NCI-H1417 (cell line): ENCODE measurements at places on chromosomes 3 and 15.

DNA sequence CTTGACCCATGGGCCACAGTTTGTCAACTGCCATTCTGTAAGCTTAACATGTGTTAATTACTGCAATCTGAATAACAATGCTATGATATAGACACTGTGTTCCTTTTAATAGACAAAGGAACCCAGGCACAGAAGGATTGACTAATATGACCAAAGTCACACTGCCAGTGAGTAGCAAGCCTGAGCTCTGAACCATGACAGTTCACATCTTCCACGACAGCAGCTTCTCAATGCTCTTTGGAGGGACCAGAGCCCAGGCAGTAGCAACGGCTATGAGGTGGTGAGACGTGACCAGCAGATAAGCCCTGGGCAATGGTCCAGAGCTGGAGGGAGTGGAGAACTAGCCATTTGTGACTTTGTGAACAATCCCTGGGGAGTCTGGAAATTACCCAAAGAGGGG, 19.4 kb downstream of the CA12 start:
- DNase-seq: no peak

DNA sequence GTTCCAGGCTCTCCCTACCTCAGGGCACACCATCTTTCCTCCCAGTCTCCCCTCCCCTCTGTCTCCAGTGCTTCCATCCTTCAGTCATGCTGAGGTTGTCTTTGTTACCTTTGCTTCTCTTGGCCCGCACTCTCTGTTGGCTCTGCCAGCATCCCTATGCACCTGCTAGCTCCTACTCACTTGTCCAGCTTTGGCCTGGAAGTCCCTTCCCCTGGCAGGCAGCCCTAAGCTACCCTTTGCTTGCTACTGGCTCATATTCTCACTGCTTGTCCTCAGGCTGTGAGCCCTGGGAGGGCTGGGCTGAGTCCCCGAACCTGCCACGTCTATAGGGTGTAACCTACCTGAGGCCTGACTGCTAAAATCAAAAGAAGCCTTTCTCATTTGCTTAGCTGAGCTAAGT, 122.7 kb downstream of the PGPEP1L start:
- no peak for DNase-seq

DNA sequence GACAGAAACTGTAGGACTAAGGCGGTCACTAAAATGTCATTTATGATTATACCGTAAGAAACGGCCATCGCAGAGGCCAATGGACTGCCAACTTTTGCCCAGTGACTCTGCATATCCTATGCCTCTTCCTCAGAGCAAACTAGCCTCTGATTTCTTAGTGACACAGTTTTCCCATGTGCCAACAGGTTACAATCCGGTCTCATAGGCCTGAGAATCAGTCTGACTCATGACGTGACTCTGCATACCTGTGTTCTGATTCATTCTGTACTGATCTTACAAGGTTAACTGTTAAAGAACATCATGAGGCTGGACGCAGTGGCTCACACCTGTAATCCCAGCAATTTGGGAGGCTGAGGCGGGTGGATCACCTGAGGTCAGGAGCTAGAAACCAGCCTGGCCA, 17.8 kb downstream of the RUBCN start:
- no peak for DNase-seq

DNA sequence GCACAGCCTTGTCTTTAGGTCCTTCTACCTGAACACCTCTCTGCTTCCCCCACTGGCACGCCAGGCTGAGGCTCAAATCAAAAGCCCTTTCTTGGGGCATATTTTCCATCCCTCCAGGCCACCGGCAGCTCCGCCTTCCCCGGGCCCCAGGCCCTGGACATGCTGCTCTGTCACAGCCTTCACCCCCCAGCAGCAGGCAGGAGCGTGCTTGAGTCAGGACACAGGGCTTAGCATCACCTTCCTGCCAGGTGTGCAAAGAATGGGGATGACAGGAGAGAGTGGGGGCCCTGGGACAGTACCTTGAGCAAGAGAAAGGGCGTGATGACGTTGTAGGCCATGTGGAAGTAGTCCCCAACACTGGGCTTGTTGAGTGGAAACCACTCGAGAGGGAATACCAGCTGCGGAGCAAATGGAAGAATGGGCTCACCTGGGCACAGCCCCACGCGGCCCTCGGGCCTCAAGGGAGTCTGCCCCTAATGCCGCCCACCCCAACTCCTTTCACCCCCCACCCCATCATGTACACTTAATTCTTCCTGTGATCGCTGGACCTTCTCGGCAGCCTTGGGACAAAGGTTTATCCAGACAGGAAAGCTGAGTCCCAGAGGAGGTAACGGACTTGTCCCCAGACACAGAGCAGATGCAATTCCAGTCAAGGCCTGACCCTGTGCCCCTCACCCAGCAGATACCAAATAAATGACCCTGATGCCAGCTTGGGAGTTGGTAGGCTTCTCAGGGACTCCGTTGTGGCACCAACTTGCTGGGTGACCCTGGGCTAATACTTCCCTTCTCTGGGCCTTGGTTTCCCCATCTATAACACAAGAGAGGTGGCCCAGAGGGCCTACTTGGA, 9.1 kb upstream of the CALML4 start:
- DNase-seq: no peak

GRCh38 chr15:38401106-38401505, 52.8 kb upstream of the FAM98B start:
- no peak for DNase-seq

DNA sequence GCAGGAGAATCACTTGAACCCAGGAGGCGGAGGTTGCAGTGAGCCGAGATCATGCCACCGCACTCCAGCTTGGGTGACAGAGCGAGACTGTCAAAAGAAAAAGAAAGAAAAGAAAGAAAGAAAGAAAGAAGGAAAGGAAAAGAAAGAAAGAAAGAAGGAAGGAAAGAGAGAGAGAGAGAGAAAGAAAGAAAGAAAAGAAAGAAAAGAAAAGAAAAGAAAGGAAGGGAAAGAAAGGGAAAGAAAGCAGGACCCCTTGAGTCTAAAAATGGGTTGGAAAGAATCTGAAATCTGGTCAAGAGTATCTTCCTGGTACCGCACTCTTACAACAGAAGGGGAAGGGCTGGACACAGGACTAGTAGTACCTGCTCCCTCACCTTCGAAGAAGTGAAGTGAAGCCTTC, 19.6 kb downstream of the CRYGS start:
- DNase-seq: no peak

- no peak for DNase-seq
These were observed 120.9 kb upstream of the P2RY1 start for GRCh38 chr3:152713989-152714388.

GRCh38 chr3:157695586-157695985, 192.4 kb upstream of the VEPH1 start:
- DNase-seq: no peak

- DNase-seq: no peak
These were observed 67.8 kb upstream of the CDIN1 start for GRCh38 chr15:36511594-36511993.

GRCh38 chr3:137329594-137329993, 371.8 kb downstream of the IL20RB start:
- DNase-seq: no peak

DNA sequence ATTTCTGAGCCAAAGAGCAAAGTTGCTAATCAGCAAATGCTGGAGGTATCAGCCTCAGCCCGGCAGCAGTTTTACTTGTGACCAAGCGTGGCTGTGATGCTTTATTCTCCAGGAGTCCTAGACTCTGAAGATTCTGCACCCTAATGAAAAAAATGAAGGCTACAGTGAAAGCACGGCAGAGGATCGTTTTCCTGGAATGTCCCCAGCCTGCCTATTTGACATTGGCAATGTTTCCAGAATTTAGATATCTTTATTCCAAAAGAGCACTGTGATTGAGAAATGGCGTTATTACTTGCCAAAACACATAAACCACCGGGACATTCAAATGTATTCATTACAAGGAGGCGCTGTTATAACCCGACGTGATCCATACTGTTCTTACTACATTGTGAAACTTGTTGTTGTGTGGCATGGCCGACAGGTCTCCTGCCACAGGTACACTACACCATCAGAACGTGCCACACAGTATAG, 263.8 kb downstream of the SLCO3A1 start:
- DNase-seq: no peak
